ENCODE measurements at places on chromosomes 13 and 19.

- no peak for DNase-seq
These were observed 50.6 kb downstream of the IPO5 start for GRCh38 chr13:98004107-98004506.

DNA sequence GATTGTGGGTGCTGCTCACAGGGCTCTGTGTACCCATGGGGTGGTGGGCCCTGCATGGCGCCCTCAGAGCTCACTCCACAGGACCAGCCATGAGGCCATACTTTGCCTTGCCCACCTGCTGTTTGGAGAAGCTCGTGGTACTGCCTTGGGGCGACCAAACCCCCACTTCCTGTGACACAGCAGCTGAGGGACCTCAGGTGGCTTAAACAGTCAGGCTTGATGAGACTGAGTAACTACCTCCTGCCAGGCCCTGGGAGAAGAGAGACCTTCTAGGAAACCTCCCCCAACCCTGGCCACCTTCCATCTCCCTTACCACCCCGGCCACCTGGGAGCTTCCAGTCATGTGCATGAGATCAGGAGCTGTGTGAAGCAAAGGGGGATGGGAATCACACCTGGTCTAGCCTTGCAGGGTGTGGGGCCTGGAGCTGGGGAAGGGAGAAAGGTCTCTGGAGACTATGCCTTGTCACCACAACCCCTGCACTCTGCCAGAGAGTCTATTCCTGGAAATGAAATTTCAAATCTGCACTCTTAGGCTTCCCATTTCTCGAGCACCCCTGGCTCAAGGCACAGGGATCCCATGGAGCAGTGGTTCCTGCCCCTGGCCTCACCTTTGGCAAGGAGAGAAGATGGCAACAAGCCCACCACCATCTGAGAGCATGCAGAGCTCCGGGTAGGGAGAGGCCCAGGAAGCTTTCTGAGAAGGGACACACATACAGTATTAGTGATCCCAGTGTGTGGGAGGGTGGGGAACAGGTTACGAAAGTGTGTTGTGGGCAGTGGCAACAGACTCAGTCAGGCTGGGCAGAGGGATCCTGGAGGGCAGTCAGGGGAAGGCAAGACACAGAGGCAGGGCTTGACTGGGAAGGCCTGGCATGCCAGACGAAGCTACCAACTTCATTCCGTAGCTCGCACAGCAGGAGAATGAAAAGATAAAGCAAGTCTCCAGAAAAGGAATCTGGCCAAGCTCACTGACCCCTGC lies 125.0 kb downstream of the URI1 start:
- DNase-seq, result no peak

DNA sequence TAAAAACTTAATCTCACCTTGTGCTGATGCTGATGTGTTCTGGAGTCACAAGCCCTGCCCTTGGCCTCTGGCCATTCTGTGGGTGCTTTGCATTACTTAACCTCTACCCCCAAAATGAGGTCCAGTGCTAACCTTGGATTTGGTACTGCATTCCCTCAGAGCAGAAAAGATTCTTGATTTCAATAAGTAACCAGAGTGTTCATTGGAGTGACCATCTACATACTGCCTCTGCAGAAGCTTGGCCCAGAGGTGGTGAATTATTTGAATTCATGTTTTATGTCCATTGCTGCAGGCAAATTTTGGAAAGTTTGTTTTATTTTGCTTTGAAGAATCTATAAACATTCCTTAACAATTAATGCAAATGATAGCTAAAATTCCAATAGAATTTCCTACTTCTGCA lies 7.6 kb upstream of the ENOX1 start:
- no peak for DNase-seq

- no peak for DNase-seq
These were observed 626 bp downstream of the ZNF233 start for GRCh38 chr19:44260343-44260681.

GRCh38 chr19:46142294-46142693 lies 5.7 kb upstream of the IGFL2 start:
- DNase-seq, result no peak

GRCh38 chr19:35775046-35775297 lies 392 bp upstream of the ARHGAP33 start:
- no peak for DNase-seq

- DNase-seq, result no peak
These were observed 202.3 kb upstream of the RXFP2 start for GRCh38 chr13:31537052-31537451.

DNA sequence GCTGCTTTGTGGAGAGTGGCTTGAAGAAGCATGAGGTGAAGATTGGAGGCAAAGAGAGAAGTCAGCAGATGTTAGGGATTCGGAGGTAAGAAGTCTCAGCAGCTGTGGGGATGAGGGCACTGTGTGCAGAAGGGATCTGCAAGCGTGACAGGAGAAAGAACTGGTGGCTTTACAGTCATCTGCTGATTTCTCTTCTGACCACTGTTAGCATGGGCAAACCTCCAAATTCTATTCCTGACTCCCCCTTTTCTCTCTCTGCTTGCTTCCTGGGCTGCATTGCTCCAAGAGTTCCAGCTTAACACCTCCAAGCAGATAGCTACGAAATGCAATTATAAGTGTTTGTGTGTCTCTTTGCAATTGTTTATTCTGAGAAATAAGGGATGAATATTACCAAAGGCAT lies 159.6 kb downstream of the GGACT start:
- no peak for DNase-seq

DNA sequence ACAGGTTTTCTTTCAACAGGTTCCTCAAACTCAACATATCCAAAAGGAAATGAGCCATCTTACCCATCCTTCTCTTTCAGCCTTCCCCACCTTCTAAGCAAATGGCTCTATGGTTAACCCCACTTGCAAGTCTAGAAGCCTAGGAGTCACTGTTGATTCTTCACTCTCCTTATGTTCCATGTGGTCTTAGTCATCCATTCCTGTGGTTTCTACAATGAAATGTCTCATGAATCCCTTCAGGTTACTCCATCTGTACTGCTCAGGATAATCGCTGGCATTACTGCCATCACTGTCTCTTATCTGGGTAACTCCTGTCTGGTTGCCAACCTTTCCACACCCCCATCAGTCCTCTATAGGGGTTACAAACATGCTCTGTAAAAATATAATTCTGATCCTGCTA lies 381.3 kb downstream of the ENOX1 start:
- no peak for DNase-seq

GRCh38 chr13:41639955-41640780 lies 182.8 kb downstream of the RGCC start:
- peak; percentile 7 for DNase-seq

GRCh38 chr19:16869331-16869972 lies 19.3 kb upstream of the F2RL3 start:
- DNase-seq, result no peak

- DNase-seq, result no peak
These were observed 8.0 kb downstream of the GPATCH1 start for GRCh38 chr19:33089010-33089409.

All from T1000 (cell line).